Activated CD4-positive, alpha-beta T cell treated with anti-CD3 and anti-CD28 coated beads, Interleukin-2, amount 50 U/mL, for 48 hours (primary cell): ENCODE measurements at places on chromosomes 6 and 20.

- no peak for DNase-seq
Measured at GRCh38 chr6:135680964-135681913, 170.3 kb upstream of the PDE7B start.

- DNase-seq = no peak
Measured at GRCh38 chr6:135129136-135129856, 51.8 kb upstream of the MYB start.

DNA sequence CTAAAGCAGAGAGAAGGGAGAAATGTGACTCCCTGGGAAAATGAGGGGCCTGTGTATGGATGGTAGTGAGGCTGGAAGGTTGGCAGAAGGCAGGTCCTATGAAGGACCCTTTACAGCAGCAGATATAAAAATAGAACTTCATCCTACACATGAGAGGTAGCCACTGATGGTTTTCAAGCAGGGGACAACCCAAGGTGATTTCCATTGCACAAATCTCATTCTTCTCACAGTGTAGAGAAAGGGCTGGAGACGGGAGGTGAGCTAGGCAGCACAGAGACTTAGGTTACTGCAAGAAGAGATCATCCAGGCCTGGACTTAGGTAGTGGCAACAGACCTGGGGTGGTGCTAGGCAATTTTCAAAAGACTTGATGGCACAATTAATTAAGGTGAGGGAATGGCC is 30.7 kb downstream of the TRAM2 start:
- DNase-seq = no peak

DNA sequence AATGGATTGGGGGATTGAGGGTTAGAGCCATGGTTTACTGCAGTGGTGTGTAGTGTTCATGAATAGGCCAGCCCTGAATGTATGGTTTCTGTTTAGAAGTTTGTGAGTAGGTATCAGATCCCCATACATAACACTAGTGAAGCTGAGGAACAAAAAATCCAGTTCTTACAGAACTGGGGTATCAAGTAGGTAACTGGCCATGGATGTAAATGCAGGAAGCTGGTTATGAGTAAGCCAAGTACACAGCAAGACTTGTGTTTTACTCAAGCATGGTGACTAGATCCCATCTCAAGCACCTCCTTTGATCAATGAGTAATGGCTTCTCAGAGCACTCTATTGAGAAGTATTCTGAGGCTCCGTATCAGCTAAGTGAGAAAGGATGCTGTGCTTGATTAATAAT is 613.7 kb upstream of the FLRT3 start:
- DNase-seq = no peak

DNA sequence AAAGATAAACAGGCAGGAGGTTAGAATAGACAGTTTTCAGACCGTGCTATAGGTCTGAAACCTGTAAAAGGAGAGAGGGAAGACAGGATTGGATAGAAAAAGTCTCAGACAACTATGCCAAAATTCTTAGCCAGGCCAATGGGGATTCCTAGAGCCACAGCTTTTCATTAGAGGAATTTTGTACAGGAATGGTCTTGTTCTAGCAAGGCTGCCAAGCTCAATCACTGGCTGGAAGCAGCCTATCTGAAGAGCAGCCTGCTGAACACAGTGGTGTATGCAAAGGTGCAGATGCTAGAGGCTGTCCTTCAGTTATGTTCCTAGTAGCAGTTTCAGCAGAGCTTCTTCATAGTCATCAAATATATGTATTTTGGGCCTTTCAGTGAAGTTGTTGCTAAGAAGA is 313.1 kb downstream of the GRIK2 start:
- no peak for DNase-seq

- no peak for DNase-seq
Measured at GRCh38 chr6:131164506-131164905, 29.2 kb downstream of the AKAP7 start.

GRCh38 chr20:6012179-6012578 is 41.7 kb downstream of the LRRN4 start:
- no peak for DNase-seq

DNA sequence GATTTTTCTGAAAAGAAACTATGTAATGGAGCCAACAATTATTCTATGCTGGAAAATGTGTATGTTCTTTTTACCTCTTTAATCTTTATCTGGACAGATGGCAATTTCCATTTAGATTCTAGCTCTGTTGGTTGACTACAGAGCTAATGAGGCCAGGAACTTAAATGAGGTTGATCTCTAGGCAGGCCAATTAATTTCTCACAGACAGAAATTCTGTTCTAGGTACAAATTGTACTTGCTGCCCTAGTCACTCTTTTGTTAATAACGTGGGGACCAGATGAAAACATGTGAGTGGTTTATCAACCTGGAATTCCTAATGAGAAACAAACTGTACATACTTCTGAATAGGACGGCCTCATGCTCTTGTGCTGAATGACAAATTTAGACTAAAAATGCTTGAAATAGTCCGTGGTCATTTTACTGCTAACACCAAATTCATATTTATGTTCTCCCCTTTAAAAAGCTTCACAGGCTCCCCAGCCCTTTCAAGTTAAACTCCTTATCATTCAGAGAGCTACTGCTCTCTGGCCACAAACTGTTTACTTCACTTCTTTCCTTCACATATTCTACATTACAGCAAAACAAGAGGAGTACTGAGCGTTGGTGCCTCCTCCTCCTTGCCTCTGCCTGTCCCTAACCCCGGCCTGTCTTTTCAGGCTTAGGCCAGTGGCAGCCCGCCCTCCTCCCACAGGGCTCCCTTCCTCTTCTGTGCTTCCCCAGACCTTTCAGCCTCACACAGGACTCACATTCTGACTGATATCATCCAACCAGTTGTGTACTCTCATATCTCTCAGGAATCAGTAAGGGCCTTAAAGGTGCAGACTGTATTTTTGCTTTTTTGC is 41.4 kb downstream of the DTNBP1 start:
- DNase-seq = peak; percentile 22

DNA sequence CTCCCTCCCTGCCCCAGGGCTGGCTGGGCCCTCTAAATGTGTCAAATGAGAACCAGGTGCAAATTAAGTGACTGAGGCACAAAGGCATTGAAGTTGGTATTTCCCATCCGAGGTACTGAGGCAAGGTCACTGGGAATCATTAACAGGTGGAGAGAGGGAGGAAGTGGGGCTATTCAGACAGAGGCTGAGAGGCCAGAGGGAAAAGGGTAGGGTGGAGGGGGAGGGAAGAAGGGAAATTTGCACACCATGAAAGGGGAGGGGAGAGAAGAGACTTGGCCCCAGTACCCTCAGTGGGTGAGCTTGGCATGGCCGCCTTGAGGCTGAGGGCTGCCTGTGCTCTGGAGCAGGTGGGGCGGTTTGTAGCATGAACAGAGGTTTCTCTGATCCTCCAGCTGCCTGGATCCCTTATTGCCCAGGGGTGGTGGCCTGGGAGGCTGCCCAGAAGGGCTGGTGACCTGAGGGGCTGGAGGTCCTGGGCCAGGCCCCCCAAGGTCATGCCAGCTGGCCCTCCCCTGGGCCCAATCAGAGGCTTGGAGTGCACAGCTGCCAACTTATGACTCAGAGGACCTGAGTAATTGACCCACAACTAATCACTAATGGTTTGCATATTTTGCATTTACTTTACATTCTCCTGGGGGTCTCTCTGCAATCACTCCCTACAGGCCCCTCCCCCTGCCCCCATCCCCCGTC is 40.3 kb upstream of the ZFAND3 start:
- DNase-seq = no peak

DNA sequence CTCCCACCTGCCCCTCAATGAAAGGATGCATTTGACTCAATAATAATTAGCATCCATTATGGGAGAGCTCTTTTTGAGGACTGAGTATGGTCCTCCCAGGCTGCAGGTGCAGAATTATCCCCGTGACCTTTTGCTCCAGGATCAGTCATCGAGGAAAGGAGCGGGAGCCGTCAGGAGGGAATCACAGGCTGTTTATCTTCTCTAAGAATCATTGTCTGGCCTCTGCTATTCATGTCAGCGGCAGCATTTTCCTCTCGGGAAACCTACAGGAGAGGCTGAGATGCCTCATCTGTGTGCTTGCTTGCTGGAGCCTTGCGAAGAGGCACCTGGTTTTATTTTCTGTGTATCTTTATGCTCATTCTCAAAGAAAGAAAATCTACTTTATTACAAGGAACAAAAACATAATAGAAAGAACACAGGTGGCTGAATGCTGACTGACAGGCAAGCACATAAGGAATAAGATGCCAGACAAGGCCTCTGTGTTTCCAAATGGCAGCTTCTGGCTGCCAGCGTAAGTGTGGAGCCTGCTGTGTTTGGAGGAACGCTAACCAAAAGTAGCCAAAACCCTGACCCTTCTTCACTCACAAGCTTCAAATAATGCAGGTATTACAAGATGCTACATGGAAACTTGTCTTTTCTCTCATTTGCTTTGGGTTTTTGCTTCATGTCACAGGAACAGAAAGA is 539.1 kb upstream of the MARCKS start:
- no peak for DNase-seq

GRCh38 chr20:14538433-14538832 is 201.0 kb upstream of the FLRT3 start:
- no peak for DNase-seq

GRCh38 chr6:137399881-137400443 is 94.2 kb downstream of the OLIG3 start:
- DNase-seq = peak; percentile 21

DNA sequence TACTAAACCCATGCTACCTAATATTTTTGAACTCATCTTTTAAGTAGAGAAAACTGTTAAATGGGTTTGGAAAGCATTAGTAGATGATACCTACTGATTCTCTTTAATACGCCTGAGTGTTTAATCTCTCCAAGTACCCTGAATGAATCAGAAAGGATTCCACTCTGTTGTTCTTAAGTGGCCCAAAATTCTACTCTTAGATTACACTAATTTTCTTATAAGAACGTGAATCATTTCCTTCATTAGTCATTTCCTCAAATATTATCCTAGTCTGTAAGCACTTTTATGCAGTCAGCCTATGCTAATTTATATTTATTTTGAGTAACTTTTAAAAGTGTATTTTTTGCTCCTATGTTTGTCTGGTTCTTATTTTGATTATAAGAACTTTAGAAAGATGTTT is 380.0 kb downstream of the BTBD9 start:
- no peak for DNase-seq

GRCh38 chr20:8331740-8332412 is 199.8 kb downstream of the PLCB1 start:
- DNase-seq = no peak

DNA sequence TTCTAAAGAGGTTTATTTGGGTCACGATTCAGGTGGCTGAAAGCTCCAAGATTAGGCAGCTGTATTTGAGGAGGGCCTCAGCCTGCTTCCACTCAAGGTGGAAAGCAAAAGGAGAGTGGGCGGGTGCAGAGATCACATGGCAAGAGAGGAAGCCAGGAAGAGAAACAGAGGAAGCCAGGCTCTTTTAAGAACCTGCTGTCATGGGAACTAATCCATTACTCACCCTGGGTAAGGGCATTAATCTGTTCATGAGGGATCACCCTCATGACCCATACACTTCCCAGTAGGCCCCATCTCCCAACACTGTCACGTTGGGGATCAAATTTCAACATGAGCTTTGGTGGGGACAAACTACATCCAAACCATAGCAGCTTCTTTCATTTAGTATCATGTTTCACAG is 53.9 kb downstream of the DHX35 start:
- no peak for DNase-seq

- DNase-seq = no peak
Measured at GRCh38 chr20:16562259-16562658, 11.0 kb downstream of the KIF16B start.

- no peak for DNase-seq
Measured at GRCh38 chr20:57536771-57537724, 12.1 kb upstream of the CTCFL start.

GRCh38 chr6:94350833-94351232 is 931.5 kb upstream of the EPHA7 start:
- DNase-seq = no peak

DNA sequence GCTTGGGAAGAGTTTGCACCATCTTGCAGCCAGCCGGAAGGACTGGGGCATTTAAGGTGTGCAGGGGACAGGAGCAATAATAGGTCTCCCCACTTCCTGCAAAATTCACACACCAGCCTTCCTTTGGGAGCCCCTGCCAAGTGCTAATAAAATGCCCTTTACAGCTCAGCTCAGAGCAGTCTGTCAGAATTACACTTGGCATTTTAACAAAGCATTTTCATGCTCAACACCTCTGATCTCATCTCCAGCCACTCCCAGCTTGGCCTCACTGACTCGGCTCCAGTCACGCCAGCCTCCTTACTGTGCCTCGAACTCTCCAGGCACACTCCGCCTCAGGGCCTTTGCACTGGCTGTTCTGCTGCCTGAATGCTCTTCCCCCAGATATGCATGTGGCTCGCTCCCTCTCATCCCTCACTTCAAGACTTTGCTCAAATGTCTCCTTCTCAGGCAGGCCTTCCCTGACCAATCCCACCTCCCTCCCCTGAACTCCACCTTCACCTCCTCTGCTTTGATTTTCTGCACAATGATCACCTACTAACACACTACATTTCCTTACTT is 43.7 kb downstream of the GRM4 start:
- DNase-seq = no peak

GRCh38 chr6:26053992-26054780 is 33.0 kb upstream of the HFE start:
- DNase-seq = no peak

DNA sequence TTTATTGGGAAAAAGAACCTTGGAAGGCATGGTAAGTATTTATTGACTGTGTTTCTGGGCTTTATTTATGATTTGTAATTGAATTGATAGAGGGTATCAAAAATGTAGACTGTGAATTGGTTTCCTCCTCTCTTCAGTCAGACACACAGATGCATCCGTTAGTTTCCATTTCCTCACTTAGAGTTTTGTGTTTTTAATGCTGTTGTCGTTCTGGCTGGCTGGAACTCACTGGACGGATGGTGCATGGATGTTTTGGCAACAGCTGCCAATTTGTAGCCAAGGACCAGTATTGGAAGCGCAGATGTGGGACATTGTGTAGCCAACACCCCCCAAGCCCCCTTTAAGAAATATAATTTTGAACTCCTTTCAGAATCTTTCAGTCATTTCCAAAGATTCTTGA is 134.5 kb downstream of the JARID2 start:
- DNase-seq = no peak

- no peak for DNase-seq
Measured at GRCh38 chr6:13760307-13761304, 49.0 kb upstream of the RANBP9 start.

- DNase-seq = no peak
Measured at GRCh38 chr6:154891901-154892300, 103.2 kb upstream of the TIAM2 start.

DNA sequence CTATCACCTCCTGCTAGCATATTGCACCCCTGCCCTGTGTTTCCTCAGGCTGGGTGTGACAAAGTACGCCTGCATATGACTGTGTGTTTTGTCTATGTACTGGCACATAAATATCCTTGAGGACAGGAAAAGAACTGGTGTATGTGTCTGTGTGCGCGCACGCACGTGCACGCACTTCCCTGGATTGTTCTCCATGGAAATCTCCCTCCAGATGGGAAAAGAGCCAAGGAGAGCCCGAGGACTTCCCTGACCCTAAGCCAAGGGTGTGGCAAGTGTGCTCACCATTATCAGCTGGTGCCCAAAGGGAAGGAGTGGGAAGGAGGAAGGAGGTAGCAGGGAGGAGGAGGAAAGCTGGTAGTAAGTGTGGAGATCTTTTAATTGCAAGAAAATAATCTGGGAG is 117.6 kb downstream of the HIVEP2 start:
- no peak for DNase-seq
